ENCODE measurements at places on chromosomes 12 and 14.

DNA sequence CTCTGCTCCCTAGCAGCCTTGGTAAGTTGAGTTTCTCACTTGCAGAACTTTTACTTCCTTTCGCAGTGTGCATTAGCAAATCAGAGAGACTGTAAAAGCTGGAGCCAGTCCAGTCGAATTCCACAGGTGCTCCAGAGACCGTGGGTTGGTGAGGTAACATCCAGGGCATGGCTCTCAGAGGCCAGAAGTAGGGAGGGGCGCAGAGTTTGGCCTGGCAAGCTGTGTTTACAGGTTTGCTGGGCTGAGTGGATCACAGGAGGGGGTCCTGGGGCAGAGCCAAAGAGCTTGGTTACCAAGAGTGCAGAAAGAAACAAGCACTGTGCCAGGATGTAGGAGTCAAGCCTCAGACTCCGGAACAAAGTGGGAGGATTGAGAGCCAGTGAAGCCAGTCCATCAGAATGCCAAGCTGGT lies 10.2 kb upstream of the BHLHE41 start:
- peak; percentile 62 for DNase-seq

DNA sequence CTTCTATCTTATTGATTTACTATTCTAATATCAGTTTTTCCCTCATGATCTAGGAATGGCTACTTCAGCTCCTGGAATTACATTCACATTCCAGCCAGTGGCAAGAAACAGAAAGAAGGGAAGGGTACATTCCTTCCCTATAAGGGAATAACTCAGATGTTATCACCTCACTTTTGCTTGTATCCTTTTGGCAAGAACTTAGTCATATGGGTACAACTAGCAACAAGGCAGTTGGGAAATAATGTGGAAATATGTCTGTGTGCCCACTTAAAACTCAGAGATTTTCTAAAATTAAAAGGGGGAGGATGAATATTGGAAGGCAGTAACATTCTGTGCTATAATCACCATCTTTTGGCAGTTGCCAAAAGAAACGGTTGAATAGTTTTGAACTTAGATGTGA lies 85.6 kb downstream of the MSRB3 start:
- no peak for DNase-seq

DNA sequence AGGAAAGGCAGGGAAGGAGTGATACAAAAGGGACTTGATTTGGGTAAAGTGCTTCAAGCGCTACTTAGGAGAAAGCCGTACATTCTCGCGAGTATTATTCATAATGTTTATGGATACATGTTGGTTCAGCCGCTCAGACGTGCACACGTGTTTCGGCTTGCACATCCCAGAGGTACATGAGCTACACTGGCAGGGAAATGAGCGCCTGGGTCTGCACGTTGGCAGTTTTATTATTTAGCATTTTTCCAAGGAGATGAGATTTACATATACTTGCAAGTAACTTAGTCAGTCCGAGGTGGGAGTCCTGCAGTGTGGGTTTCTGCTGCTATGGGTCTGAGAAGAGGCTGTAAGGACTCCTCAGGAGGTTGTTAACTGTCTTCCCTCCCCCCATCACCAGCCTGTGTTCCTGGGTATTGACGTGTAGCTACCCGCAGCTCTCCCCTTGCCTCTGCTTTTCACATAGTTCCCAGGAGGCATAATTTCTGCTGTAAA lies 1.5 kb downstream of the PRKCH start:
- peak; percentile 39 for DNase-seq

GRCh38 chr12:69509308-69509736 lies 39.1 kb downstream of the FRS2 start:
- no peak for DNase-seq

GRCh38 chr14:58669556-58670200 lies 31.9 kb downstream of the DACT1 start:
- DNase-seq = no peak

- no peak for DNase-seq
Measured at GRCh38 chr12:1857086-1857485, 36.7 kb downstream of the LRTM2 start.

- DNase-seq = peak; percentile 57
Measured at GRCh38 chr12:124392667-124393413, 97.9 kb downstream of the RFLNA start.

- no peak for DNase-seq
Measured at GRCh38 chr14:36505181-36505815, 14.7 kb downstream of the NKX2-1 start.

- DNase-seq = peak; percentile 45
Measured at GRCh38 chr12:31234955-31235867, 90.7 kb downstream of the SINHCAF start.

- DNase-seq = no peak
Measured at GRCh38 chr14:77848031-77848430, 48.1 kb downstream of the ADCK1 start.

GRCh38 chr12:89787763-89788162 lies 79.1 kb upstream of the ATP2B1 start:
- DNase-seq = no peak

DNA sequence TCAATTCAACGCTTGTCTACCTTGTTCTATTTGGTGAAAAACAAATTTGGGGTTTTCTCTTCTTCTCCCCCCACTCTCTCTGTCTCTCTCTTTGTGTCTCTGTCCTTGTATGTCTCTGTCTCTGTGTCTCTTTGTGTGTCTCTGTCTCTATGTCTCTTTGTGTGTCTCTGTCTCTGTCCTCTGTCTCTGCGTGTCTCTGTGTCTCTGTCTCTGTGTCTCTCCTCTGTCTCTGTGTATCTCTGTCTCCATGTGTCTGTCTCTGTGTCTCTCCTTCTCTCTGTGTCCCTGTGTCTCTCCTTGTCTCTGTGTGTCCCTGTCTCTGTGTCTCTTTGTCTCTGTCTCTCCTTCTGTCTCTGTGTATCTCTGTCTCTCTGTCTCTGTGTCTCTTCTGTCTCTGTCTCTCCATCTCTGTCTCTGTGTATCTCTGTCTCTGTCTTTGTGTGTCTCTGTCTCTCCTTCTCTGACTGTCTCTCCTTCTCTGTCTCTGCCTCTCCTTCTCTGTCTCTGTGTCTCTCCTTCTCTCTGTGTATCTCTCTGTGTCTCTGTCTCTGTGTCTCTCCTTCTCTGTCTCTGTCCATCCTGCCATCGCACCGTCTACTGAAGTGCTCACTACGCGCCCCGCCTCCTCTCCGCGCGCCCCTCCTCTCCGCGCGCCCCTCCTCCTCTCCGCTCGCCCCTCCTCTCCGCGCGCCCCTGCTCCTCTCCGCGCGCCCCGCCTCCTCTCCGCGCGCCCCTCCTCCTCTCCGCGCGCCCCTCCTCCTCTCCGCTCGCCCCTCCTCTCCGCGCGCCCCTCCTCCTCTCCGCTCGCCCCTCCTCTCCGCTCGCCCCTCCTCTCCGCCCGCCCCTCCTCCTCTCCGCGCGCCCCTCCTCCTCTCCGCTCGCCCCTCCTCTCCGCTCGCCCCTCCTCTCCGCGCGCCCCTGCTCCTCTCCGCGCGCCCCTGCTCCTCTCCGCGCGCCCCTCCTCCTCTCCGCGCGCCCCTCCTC lies 12.8 kb downstream of the LRCOL1 start:
- DNase-seq = peak; percentile 16

DNA sequence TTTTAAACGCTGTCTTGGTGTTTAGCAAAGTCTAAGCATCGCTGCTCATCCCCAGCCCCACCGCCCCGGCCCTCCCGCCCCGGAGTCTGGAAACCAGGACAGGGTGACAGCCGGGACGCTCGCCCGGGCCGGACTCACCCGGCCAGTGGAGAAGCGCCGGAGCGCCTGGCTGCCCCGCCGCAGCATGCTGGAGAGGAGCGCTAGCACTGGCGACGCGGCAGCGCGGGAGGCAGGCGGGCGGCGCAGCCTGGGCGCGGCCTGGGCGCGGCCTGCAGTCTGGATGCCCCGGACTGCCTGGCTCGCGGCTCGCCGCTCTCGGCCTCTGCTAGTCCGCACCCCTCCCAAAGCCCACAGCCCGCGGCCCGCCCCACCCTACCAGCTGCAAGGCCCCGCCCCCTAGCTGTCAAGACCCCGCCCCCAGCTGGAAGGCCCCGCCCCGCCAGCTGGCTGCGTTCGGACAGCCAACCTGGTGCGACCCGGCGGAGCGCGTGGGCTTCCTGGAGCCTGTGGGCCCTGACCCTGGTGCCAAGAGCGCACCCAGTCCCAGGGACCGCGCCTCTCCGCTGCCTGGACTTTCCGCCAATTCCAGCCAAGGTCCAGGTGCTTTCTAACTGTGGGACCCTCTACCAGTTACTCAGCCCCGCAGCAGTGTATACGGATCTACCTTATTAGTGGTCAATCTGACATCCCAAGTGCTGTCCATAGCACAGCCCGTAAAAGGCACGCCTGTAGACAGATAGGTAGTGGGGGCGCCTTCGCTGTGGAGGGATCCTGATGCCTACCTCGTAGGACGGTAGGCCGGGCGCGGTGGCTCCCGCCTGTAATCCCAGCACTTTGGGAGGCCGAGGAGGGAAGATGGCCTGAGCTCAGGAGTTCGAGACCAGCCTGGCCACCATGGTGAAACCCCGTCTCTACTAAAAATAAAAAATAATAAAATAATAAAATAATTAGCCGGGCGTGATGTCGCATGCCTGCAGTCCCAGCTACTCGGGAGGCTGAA lies at the start of gene ALDH1L2:
Gene ALDH1L2 (minus strand): TSS at position 208 of the 1,000 bp plus-strand sequence. CDS start 22 bp downstream, at position 186.
- peak; percentile 18 for DNase-seq

DNA sequence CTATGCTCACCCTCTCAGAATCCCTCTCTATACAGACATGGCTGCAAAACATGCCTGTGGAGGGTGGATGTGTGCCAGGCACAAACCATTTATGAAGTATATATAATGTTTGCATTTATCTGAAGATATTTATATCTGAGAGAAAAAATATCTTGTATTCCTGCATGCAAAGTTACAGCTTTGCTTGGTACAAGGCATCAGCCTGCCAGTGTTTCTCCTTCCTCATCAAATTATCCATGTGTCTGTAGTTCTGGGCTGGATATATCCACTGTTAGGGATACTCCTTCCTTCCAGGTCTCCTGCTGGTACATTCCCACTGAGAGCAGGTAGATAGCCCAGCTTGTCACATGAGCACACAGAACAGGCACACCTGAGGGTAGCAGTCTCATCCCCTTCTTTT lies 12.0 kb downstream of the HOXC4 start:
- no peak for DNase-seq
